Amniotic stem cell (primary cell): ENCODE measurements at places on chromosomes 7 and 10.

- DNase-seq = no peak
Measured at GRCh38 chr10:132585732-132586722, 48.4 kb downstream of the INPP5A start.

- no peak for DNase-seq
Measured at GRCh38 chr7:52639126-52639525, 396.3 kb upstream of the POM121L12 start.

DNA sequence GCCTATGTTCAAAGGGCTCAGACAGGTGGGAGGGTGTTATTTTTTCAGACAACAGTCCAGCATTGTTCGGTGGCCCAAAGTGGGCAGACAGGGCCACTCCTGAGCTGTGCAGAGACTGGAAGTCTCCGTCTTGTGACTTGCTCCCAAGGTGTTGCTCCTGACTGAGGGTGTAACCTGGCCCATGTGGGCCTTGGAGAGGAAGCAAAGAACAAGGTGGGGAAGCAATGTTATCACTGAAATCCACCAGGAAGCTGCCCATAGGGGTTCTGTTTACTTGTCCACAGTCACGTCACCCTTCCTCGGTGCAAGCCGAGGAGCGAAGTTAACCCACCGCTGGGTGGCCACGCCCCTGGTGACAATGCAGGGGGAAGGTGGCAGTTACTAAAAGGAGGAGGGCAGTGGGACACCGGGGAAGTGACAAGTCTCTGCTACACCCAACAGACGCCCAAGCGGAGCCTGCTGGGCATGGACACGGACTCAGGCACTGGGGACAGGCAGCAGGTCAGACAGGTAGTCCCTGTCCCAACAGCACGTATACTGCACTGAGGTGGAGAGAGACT is 311.6 kb upstream of the MKI67 start:
- DNase-seq = no peak

DNA sequence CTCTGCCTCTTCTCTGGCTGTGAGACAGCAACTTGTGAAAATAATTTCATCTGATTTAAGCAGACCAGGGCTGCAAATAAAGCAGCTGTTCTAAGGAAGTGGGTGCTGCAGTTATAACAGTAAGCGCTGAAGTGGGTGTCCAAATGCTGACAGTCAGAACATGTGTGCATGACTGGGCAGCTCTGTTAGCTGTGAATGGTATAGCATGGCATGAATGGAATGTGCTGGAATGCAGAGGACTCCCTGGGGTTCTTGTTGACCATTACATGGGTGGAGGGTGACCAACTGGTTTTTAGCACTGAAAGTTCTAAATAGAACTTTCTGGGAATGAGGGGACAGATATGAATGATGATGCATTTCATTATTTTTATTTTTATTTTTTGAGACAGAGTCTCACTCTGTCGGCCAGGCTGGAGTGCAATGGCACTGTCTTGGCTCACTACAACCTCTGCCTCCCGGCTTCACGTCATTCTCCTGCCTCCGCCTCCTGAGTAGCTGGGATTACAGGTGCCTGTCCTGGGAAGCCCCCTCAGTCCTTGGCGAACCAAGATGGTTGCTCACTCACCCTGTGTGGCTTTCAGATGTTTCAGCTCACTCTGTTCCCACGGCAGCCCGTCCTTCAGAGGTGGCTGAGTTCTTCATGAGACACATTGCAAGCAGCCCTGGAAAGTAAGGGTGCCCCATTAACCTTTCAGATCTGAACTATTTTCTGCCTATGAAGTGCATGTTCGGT is 319.8 kb upstream of the PHYHIPL start:
- DNase-seq = peak; percentile 62

GRCh38 chr10:20363684-20364083 is 533.4 kb downstream of the NEBL start:
- DNase-seq = no peak

- no peak for DNase-seq
Measured at GRCh38 chr10:48511066-48511874, 93.6 kb downstream of the ARHGAP22 start.

GRCh38 chr7:115731796-115732471 is 298.6 kb downstream of the TFEC start:
- DNase-seq = no peak

GRCh38 chr10:78746155-78746763 is 322.5 kb upstream of the ZMIZ1 start:
- DNase-seq = no peak
